ENCODE measurements at places on chromosomes 4 and X.

DNA sequence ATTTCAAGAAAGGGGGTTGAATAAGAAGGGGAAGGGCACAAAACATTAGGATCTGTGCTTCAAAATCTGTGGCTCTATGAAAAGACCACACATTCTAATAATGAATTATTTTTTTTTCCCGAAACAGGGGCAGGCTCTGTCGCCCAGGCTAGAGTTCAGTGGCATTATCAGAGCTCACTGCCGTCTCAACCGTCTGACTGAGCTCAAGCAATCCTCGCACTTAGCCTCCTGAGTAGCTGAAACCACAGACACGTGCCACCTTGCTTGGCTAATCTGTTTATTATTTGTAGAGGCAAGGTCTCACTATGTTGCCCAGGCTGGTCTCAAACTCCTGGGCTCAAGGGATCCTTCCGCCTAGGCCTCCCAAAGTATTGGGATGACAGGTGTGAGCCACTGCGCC is 33.4 kb downstream of the ACSL1 start:
- no peak for DNase-seq

- peak; percentile 28 for DNase-seq
Observed at GRCh38 chr4:140952717-140953116, 180.6 kb downstream of the RNF150 start.

GRCh38 chrX:69232945-69233344 is 67.7 kb upstream of the PJA1 start:
- no peak for DNase-seq

- DNase-seq, result no peak
Observed at GRCh38 chrX:72381439-72382201, 75.9 kb upstream of the CITED1 start.

DNA sequence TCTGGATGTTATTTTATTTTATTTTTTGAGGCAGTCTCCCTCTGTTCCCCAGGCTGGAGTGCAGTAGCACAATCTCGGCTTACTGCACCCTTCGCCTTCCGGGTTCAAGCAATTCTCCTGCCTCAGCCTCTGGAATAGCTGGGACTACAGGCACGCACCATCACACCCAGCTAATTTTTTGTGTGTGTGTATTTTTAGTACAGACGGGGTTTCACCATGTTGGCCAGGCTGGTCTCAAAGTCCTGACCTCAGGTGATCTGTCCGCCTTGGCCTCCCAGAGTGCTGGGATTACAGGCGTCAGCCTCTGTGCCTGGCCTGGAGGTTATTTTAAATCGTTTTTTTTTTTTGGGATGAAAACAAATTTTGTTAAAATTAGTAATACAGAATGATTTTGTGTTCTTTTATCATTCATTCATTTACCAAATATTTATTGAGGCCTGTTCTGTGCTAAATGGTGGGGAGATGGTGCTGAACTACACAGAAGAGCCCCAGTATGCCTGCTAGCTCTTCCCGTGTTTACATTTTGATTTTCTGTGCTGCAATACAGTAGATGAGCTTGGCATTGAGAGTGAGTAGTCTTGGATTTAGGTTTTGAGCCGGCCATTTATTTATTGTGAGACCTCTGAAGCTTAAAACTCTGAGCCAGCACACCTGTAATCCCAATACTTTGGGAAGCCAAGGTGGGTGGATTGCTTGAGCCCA is 22.7 kb downstream of the ADD1 start:
- no peak for DNase-seq

DNA sequence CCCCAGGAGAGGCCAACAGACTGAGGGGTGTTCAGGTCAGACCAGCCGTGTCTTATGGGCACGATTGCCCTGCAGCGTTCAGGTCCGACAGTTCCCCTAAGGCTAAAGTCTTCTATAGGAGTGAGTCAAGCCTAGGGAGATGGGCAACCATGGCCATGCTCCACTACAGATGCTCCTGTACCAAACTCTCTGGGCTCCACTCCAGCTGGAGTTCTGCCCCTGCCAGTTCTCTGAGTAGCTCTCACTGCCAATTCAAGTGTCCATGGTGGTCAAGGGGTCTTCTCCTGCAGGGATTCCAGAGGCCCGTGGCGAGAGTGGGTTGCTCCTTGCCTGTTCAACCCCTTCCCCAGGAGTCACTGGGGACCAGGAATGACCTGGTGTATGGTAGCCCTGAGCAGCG is 38.2 kb downstream of the BEX3 start:
- DNase-seq, result no peak

GRCh38 chr4:11597506-11597905 is 168.8 kb upstream of the HS3ST1 start:
- DNase-seq, result no peak

DNA sequence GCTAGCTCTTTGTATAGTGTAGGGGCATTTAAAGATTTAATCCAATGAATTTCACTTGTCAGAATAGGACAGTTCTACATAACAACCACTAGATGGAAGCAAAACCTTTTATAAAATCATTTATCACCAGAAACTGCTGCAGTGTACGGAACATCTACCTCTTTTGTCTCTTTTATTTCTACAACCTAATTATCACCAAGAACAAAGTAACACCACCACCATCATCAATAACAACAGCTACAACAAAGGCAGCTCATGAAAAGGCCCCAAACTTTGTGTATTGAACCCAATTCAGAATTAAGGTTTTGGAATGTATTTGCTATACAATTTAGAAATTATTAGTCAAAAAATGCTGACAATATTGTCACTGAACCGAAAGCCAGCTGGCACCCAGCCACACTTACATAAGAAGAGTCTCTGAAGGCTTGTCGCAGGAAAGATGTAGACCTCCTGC is 260.9 kb upstream of the RPS6KA3 start:
- peak; percentile 31 for DNase-seq
